ENCODE measurements at places on chromosomes 1 and 21.

- H3K4me1 ChIP-seq, result no peaks in the 10 kb centered on the region
- no peak for DNase-seq
- H3K36me3 ChIP-seq, result peaks cover 6% of the 10 kb centered on the region
- H3K4me3 ChIP-seq, result no peak overlapping the region
Measured at GRCh38 chr1:7109901-7110300, 324.6 kb downstream of the CAMTA1 start.

- H3K36me3 ChIP-seq, result no peaks in the 10 kb centered on the region
- peaks cover 12% of the 10 kb centered on the region for H3K4me1 ChIP-seq
- no peak for DNase-seq
- H3K27ac ChIP-seq, result no peak overlapping the region
- no peaks in the 10 kb centered on the region for H3K27me3 ChIP-seq
Measured at GRCh38 chr1:110291241-110292030, 47.7 kb upstream of the RBM15 start.

DNA sequence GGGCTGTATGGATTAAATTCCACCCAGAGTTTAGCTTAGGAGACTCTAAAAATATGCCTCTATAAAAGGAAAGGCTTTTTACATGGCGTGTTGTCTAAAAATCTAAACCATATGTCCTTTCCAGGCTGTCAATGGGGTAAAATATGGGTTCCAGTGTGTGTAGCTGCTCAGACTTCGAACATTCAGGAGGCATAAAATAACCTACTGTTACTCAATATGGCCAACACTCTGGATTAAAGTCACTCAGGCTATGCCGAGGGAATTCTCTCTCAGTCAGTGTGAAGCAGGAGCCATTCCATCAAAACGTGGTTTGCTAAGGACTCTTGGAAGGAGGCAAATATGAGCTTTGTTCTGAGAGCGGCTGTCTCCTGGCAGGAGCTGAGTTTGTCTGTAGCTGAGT is 135.3 kb downstream of the RUNX1 start:
- no peak for DNase-seq
- peaks cover 22% of the 10 kb centered on the region for H3K4me1 ChIP-seq
- H3K36me3 ChIP-seq, result no peaks in the 10 kb centered on the region
- no peaks in the 10 kb centered on the region for H3K27me3 ChIP-seq
- H3K4me3 ChIP-seq, result no peak overlapping the region

GRCh38 chr21:33380483-33380998 is 22.7 kb upstream of the IFNGR2 start:
- H3K36me3 ChIP-seq, result no peaks in the 10 kb centered on the region
- H3K4me1 ChIP-seq, result peaks cover 11% of the 10 kb centered on the region
- DNase-seq, result no peak
- H3K27me3 ChIP-seq, result no peaks in the 10 kb centered on the region

DNA sequence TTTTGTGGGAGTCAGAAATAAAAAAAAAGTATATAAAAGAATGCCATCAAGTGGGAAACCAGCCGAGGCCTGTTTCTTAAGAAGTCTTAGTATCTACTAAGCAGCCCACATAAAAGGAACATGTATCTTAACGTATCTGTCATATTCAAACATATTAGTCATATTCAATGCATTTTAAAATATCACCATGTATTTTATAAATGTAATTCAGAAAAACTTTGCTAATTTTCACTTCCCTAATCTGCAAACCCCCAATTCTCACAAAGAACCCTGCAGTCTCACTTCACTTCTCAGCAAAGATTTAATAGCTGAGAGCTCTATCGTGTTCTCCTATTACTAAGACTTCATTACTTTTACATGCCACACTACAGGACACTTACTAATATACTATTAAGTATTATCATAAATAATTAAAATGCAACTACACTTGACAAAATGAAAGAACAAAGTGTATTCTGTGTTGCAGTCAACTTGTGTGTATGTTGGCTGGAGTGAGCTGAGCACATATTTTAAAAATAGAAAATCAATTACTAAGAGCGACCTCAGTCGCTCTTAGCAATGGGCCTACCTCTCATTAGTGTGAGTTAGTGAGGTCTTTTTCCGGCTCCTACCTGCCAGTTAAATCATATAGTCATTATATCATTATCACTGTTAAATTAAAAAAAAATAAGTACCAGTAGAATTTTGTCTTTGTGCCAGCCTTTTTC is 484.3 kb downstream of the LMO4 start:
- H3K4me3 ChIP-seq, result no peak overlapping the region
- no peak for DNase-seq
- no peaks in the 10 kb centered on the region for H3K27me3 ChIP-seq
- H3K4me1 ChIP-seq, result peaks cover 15% of the 10 kb centered on the region
- peaks cover 6% of the 10 kb centered on the region for H3K36me3 ChIP-seq
- no peak overlapping the region for H3K27ac ChIP-seq

DNA sequence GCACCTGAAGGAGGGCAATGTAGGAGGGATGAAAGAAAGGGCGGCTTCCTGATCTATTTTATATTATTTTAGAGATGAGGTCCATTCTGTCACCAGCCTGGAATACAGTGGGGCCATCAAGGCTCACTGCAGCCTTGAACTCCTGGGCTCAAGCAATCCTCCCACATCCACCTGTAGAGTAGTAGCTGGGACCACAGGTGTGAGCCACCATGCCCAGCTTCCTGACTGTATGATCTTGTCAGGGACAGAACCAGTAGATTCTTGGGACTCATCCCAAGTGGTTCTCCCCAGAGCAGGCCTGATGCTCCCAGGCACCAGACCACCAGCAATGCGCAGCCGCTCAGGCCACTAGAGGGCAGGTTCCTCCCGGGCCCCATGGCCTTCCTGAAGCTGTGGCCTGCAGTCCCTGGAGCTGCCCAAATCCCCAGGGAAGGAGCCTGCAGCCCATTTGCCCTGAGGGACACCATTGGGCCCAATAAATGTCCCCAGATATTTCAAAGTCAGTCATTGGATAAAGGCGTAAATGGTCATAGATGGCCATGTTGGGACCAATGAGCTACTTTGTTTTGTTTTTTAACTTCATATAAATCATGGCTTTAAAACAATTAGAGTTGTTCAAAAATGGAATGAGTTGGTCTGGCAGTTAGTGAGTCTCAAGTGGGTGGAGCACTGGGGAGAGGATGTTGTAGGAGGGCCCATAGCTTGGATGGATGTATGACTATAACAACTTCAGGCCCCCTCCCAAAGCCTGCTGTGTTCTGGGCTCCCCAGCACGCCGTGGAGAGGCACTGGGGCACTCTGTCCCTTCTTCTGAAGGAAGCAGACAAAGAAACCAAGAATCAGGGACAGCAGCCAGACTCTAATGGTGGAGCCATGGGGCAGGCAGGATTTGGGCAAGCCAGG is 44.7 kb upstream of the GOLT1A start:
- peaks cover 34% of the 10 kb centered on the region for H3K4me1 ChIP-seq
- DNase-seq, result peak; percentile 86
- H3K4me3 ChIP-seq, result no peak overlapping the region
- no peaks in the 10 kb centered on the region for H3K27me3 ChIP-seq
- H3K36me3 ChIP-seq, result no peaks in the 10 kb centered on the region

DNA sequence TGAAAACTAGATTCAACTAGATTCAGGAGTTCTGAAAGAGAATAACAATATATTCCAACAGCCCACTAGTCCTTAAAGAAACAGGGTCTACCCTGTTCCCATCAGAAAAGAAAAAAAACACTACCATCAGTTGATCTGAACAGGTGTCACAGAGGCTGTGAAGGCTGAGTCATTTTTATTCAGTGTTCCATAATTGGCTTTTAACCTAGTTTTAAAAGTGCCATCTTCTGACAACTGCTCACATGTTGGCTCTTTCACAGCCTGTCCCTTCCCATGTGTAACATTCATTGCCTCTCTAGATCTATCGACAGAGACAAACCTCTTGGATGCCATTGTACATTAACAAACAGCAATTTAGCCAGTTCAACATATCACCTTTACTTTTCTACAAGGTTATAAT is 243.7 kb downstream of the TBX15 start:
- no peak for DNase-seq
- peaks cover 12% of the 10 kb centered on the region for H3K4me1 ChIP-seq
- H3K27ac ChIP-seq, result no peak overlapping the region
- no peaks in the 10 kb centered on the region for H3K27me3 ChIP-seq
- no peak overlapping the region for H3K4me3 ChIP-seq

- peak overlapping the region; percentile 39 for H3K4me3 ChIP-seq
- peaks cover 61% of the 10 kb centered on the region for H3K4me1 ChIP-seq
- peak; percentile 38 for DNase-seq
- H3K27ac ChIP-seq, result peak overlapping the region; percentile 66
- H3K36me3 ChIP-seq, result no peaks in the 10 kb centered on the region
Measured at GRCh38 chr1:206687915-206688442, 3.3 kb downstream of the MAPKAPK2 start.

DNA sequence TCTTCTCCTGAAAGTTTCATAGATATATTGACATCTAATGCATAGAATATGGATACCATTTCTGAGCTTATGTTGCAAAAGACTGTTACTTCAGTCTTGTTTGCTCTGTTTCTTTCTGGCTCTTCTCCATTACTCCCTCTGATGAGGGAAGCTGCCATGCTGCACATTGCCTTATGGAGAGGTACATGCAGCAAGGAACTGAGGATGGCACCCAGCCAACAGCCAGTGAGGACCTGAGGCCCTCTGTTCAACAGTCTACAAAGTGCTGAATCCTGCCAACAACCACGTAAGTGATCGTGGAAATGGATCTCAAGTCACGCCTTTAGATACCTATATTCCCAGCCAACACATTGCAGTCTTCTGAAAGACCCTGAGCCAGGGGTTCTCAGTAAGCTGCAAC is 66.6 kb upstream of the ADAMTS5 start:
- H3K27ac ChIP-seq, result no peak overlapping the region
- no peak for DNase-seq
- H3K27me3 ChIP-seq, result no peaks in the 10 kb centered on the region
- no peaks in the 10 kb centered on the region for H3K36me3 ChIP-seq
- H3K4me1 ChIP-seq, result peaks cover 4% of the 10 kb centered on the region
- no peak overlapping the region for H3K4me3 ChIP-seq

- H3K27ac ChIP-seq, result no peak overlapping the region
- peaks cover 16% of the 10 kb centered on the region for H3K36me3 ChIP-seq
- no peak overlapping the region for H3K4me3 ChIP-seq
- DNase-seq, result no peak
- peaks cover 23% of the 10 kb centered on the region for H3K4me1 ChIP-seq
Measured at GRCh38 chr1:171736196-171736595, 5.7 kb downstream of the VAMP4 start.

GRCh38 chr1:10736634-10737586 is 59.5 kb downstream of the CASZ1 start:
- no peak for DNase-seq
- no peaks in the 10 kb centered on the region for H3K36me3 ChIP-seq
- H3K27me3 ChIP-seq, result no peaks in the 10 kb centered on the region
- H3K4me3 ChIP-seq, result no peak overlapping the region
- H3K4me1 ChIP-seq, result peaks cover 47% of the 10 kb centered on the region
- no peak overlapping the region for H3K27ac ChIP-seq

GRCh38 chr1:225849925-225850324 is 32.3 kb downstream of the TMEM63A start:
- no peak overlapping the region for H3K4me3 ChIP-seq
- no peak for DNase-seq
- peaks cover 3% of the 10 kb centered on the region for H3K27me3 ChIP-seq
- H3K4me1 ChIP-seq, result peaks cover 8% of the 10 kb centered on the region
- H3K27ac ChIP-seq, result no peak overlapping the region

GRCh38 chr1:1273512-1274298 is at the start of gene UBE2J2:
Gene UBE2J2 (minus strand): TSS chr1:1273854. CDS start chr1:1267992, 5,862 bp downstream.
- peak within 1 kb of the TSS; percentile 63 for H3K27ac ChIP-seq
- H3K36me3 ChIP-seq, result peaks cover 5% of the 10 kb centered on the region
- H3K4me3 ChIP-seq, result peak within 1 kb of the TSS; percentile 84
- H3K27me3 ChIP-seq, result no peaks in the 10 kb centered on the region

GRCh38 chr21:34693192-34693810 is 24.5 kb downstream of the CLIC6 start:
- peaks cover 35% of the 10 kb centered on the region for H3K4me1 ChIP-seq
- H3K36me3 ChIP-seq, result peaks cover 13% of the 10 kb centered on the region
- peaks cover 3% of the 10 kb centered on the region for H3K27me3 ChIP-seq
- no peak overlapping the region for H3K27ac ChIP-seq

- no peak for DNase-seq
- peaks cover 69% of the 10 kb centered on the region for H3K27me3 ChIP-seq
- H3K4me3 ChIP-seq, result peak overlapping the region; percentile 76
- no peaks in the 10 kb centered on the region for H3K36me3 ChIP-seq
Measured at GRCh38 chr21:41425588-41425953, 468 bp upstream of the MX1 start.

GRCh38 chr1:43958351-43959255 is 11.2 kb upstream of the DPH2 start:
- H3K36me3 ChIP-seq, result peaks cover 8% of the 10 kb centered on the region
- H3K4me3 ChIP-seq, result no peak overlapping the region

DNA sequence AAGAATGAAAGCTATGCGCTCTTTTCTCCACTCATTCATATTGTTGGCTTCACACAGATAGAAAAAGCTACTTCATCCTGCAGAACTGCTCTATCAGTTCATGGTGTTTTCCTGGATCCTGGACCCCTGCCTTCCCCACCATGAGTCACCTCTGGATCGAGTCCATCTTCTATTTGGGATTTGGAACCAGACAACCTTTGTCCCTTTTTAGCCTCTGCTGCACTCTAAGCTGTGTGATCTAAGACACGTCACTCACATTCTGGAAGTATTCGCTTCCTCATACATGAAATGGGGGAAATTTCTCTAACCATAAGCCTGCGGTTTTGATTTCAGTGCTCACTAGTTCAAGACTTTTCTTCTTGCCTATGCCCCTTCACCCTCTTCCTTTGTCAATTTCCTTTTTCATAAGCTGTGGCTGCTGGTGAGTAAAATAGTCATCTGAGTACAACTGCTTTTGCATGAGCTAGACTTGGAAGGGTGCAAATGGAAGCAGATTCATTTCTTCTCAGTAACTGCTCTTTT is 14.1 kb upstream of the DEGS1 start:
- peak overlapping the region; percentile 2 for H3K27ac ChIP-seq
- peaks cover 30% of the 10 kb centered on the region for H3K4me1 ChIP-seq
- peaks cover 6% of the 10 kb centered on the region for H3K36me3 ChIP-seq
- no peak overlapping the region for H3K4me3 ChIP-seq
- no peak for DNase-seq

DNA sequence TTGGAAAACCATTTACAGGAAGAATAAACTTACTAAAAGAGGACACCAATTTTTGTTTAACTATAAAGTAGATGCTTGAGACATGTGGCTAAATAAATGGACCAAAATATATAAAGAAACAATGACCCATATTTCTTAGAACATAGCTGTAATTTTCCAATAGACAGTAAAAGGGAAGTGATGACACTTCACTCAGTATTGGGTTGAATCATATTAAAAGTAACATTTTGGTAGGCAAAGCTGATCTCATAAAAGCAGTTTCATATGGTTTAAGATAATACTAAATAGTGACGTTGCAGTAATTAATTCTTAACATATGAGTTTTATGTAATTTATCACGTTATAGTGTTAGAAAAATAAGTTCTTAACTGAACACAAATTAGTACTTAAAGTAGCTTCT is 308.9 kb upstream of the RUNX1 start:
- H3K27ac ChIP-seq, result no peak overlapping the region
- DNase-seq, result no peak
- H3K4me3 ChIP-seq, result no peak overlapping the region
- no peaks in the 10 kb centered on the region for H3K27me3 ChIP-seq
- no peaks in the 10 kb centered on the region for H3K36me3 ChIP-seq
- peaks cover 8% of the 10 kb centered on the region for H3K4me1 ChIP-seq

DNA sequence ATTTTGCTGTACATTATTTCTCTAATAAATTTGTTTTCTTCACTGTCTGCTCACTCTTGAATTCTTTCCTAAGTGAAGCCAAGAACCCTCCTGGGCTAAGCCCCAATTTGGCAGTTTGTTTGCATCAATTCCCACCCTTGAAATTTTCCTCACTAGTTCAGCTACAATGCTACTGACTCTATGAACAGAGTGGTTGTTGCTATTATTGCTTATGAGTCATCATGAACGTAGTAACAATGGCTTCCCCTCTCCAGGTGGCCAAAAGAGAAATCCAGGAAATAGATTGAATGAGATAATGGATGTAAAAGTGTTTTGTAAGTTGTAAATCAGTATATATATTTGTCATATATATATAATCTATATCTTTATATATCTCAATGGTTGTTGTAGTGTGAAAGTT is 193.0 kb downstream of the URB2 start:
- H3K4me3 ChIP-seq, result no peak overlapping the region
- peaks cover 25% of the 10 kb centered on the region for H3K36me3 ChIP-seq
- no peak overlapping the region for H3K27ac ChIP-seq
- H3K27me3 ChIP-seq, result no peaks in the 10 kb centered on the region

Data from WTC11 (cell line).